ENCODE measurements at places on chromosomes 1 and 21. TPM values are rescaled to one million over a fixed set of nuclear protein-coding genes. Genes with fewer than 3 reads are reported as not detected.

The ELAPOR1 gene
- total RNA-seq = 0.33 TPM

The LYPD8 gene
- total RNA-seq = 0.12 TPM

The TDRD5 gene
- not detected for total RNA-seq

The LDLRAD1 gene
- total RNA-seq = not detected

The ARMH1 gene
- 0.61 TPM for total RNA-seq

The TIE1 gene
- not detected for total RNA-seq

The FCER1G gene
- total RNA-seq = 0.23 TPM

The TNNT2 gene
- 0.67 TPM for total RNA-seq

The LCE1B gene
- total RNA-seq = not detected

The ETV3L gene
- not detected for total RNA-seq

The SRGAP2C gene
- total RNA-seq = 10.7 TPM

The NUF2 gene
- 23.4 TPM for total RNA-seq

The CHIA gene
- not detected for total RNA-seq
